ENCODE measurements at places on chromosomes 1 and 21.
A peak's percentile ranks its signal among the peaks of the same experiment; 100 is the strongest.

DNA sequence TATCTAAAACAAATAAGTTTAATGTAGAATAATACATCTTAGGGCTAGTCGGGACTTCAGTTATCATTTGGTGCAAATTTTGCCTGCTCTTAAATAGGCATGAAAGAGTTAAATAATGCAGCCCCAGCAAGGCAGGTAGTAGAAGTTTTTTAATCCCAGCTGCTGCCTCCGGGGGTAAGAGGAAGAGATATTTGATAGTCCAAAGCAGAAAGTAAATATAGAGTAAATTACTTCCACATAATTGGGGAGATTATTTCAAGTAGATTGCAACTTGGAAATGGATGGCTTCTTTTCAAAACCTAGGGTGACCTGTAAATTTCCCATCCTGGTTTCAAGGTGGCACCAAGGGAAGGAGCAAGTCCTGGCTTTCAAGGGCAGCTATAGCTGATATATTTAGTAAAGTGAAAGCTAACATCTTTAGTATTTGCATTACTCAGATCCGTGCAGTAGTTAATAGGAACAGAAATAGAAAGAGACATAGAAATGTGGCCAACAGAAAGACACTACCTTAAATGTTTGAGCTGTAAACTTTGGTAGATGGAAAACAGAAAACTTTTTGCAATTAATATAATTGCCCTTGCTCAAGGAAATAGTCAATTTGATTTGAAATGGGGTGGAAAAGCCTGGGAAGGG is 109.1 kb downstream of the LMO4 start:
- DNase-seq: no peak

GRCh38 chr1:225508538-225509375 is 80.9 kb upstream of the LBR start:
- no peak for DNase-seq

DNA sequence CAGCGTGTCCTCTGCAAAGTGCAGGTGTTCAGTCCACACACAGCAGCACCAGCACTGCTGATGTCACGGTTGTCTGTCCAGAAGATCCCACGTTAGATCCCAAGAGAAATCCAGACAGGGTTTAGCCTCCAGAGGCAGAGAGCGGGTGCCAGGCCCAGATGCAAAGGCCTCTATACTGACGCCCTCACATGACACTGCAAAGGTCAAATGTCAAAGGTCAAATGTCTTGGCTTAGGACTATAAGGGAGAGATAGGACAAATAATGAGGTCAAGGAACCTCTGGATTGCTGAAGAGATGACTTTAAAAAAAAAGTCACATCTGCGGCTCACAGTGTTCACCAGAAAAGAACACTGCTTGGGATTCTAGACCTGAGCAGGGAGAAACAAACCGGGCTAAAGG is 101.5 kb downstream of the COLGALT2 start:
- no peak for DNase-seq

GRCh38 chr1:68149907-68150306 is 82.4 kb downstream of the WLS start:
- no peak for DNase-seq

GRCh38 chr1:9373619-9374018 is 80.9 kb downstream of the SPSB1 start:
- no peak for DNase-seq

GRCh38 chr1:41277371-41277975 is 35.4 kb upstream of the SCMH1 start:
- DNase-seq: no peak

- DNase-seq: no peak
These were observed 15.2 kb downstream of the ITPKB start for GRCh38 chr1:226723657-226724532.

GRCh38 chr1:32753532-32754316 is 51.2 kb upstream of the SYNC start:
- DNase-seq: peak; percentile 64

DNA sequence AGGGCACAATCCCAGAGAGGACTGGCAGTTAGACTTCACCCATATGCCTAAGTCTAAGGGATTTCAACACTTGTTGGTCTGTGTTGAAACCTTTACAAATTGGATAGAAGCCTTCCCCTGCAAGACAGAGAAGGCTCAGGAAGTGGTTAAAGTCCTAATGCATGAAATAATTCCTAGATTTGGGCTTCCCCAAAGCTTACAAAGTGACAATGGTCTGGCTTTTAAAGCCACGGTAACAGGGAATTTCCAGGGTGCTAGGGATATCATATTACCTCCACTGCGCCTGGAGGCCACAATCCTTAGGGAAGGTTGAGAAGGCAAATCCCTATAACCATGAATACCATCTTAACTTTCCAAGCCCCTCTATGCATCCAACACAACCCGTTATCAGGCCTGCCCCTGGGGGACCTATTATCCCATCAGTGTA is 3.3 kb upstream of the FMO4 start:
- no peak for DNase-seq

DNA sequence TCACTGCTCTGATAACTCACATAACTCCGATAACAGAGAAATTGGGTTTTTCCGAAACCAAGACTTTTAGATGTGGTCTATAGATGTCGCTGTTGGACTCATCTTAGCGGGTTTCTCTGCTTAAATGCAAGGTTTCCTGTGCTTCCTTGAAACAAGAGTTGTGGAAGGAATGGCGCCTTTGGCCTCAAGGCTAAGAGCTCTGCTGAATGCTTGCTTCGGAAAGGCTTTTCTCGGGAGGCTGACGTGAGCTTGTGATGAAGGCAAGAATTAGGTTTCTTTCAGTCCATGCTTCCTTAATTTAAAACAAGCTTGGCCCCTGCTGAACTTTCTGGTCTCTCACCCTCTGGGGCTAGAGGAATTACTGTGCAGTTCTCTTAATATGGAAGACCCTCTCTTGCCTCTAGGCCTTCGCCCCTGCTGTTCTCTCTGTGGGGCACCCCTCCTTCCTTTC is 113.5 kb downstream of the MAP3K21 start:
- no peak for DNase-seq

- no peak for DNase-seq
These were observed 249.4 kb upstream of the B3GALT2 start for GRCh38 chr1:193435781-193436180.

DNA sequence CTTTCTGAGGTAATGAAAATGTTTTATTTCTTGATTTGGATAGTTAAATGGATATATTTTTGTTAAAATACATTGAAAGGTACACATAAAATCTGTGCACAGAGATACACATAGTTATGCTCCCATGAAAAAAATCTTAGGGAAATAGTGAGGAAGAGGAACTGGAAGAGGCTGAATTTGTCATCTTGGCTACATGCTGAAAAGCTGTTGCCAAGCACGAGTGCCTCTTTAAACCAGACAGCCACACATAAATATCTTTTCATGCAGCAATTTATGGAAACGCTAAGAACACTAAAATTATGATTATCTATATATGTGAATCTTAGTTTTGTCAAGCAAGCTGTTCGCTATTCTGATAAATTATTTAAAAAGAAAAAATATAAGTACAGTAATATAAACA is 12.8 kb upstream of the ADAR start:
- no peak for DNase-seq

- DNase-seq: no peak
These were observed 40.2 kb upstream of the ZNF496 start for GRCh38 chr1:247371801-247372259.

DNA sequence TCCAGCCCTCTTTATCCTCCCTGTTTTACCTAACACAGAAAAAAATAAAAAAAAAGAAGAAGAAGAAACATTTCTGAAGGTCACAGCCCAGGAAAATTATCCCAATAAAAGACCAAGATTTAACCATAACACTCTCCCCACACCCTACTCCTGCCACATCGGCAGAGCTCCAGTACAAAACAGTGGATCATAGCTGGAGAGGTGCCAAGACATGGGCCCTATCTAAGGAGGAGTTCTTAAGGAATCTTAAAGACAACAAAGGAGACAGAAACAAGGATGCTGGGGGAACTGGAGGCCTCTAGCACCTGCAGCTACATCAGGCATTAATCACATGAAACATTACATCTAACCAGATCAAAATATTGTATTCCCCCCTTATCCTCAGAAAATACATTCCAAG is 432.8 kb downstream of the MATN1 start:
- DNase-seq: no peak

DNA sequence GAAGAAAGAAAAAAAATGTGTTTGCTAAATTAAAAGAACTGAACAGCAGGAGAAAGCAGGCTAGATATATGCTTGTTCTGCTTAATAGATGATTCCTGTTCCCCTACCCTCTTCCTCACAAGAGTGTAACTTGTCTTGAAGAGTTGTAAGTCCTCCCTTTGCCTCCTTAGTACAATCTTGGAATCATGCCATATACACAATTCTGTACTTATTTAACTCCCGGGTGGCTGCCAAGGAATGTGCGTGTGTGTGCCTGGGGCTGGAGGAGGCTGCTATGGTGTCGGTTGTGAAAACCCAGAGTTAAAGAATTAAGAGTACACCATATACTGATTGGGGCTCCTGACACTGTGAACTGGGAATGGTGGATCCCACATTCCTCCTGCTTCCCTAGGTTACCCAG is 194.2 kb downstream of the SIPA1L2 start:
- DNase-seq: no peak

DNA sequence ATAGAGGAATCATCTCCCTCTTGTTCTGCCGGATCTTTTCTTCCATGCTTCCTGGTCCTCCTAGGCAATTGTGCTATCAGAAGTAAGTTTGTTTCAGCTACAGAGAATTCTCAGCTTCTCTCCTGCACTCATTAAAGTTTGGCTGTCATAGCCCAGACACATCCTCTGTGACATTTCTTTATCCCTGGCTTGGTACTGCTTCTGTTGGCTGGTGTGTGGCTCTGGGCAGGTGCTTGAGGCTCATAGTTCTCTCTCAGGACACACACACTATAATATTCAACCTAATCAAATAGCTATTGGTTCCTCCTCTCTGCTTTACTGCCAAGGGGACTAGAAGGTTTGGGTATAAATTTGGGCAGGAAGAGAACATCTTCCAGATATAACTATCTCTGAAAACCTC is 172.1 kb downstream of the ROR1 start:
- no peak for DNase-seq

- DNase-seq: no peak
These were observed 88.4 kb downstream of the PDE4B start for GRCh38 chr1:65881067-65881594.

DNA sequence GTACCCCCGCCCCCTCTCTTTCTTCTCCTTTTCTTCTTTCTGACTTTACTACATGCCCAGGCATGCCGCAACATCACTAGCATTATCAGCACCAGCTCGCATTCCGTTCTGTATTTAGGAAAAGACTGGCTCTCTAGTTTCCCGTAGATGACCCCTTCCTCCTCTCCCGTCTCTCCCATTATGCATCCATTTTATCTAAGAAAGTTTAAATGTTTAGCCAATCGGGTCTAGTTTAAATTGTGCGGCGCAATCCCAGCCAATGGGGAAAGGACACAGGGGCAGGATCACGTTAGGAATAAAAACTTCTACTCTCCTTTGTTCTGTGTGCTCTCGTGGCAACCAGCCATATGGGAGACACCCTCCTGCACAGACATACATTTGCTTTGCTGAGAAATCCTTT is 2.3 kb upstream of the KRTAP10-7 start:
- DNase-seq: no peak

DNA sequence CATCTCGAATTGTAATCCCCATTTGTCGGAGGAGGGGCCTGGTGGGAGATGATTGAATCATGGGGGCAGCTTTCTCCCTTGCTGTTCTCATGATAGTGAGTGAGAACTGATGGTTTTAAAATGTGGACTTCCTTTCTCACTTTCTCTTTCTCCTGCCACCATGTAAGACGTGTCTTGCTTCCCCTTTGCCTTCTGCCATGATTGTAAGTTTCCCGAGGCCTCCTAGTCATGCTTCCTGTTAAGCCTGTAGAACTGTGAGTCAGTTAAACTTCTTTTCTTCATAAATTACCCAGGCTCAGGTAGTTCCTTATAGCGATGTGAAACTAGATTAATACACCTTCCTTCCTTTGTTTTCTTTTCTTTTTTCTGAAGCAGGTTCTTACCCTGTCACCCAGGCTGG is 13.9 kb downstream of the DNAJC6 start:
- no peak for DNase-seq

DNA sequence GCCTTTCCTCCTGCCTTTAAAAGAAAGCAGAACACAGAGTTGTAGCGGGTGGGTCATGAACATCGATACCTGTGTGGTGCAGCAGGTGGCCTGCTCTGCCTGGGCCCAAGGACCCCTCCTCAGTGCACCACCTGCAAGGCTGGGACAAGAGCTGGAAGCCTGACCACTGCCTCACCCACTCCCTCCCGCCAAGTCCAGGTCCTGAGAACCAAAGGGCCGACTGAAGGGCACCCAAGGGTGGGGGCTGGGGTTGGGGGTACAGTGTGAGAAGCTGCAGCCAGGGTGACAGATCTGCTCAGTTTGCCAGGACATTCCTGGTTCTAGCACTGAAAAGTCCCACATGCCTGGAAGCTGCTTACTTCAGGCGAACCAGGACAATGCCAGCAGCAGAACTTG is 36.1 kb downstream of the NTPCR start:
- DNase-seq: no peak

DNA sequence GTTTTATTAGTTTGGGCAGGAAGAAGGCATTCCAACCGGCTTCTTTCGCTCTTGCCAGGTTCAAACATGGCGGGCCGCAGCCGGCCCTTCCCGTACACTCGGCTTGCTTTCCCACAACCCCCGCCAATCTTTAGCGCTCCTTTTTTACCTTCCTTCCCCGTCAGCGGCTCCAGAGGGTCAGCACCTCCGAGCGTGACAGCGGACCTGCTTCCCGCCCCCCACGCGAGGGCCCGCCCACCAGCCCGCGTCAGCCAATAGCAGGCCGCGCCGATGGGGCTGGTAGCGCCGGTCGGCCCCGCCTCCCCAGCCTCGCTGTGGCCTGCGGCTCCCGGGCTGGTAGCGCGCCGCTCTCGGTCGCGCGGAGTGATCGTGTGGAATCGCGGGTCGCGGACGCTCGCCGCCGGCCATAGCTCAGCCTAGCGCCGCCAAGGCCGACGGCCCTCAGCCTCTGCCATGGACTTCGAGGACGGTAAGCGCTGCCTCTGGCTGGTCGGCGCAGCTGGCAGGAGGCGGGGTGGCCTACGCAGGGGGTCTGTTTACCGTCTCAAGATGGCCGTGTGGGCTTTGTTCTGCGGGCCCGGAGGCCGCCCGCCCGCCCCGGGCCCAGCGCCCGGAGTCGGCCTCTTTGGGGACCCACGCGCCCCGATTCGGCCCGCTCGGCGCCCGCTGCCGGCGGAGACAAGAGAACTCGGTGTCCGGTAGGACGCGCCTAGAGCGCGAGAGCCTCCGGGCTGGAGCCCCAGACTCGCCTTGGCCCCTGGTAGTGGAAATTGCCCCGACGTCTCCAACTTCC is at the start of gene ZNF326:
TSS of gene ZNF326 (plus strand) at position 306 of the 793 bp plus-strand sequence. CDS start at position 454, 148 bp downstream.
- peak; percentile 97 for DNase-seq

DNA sequence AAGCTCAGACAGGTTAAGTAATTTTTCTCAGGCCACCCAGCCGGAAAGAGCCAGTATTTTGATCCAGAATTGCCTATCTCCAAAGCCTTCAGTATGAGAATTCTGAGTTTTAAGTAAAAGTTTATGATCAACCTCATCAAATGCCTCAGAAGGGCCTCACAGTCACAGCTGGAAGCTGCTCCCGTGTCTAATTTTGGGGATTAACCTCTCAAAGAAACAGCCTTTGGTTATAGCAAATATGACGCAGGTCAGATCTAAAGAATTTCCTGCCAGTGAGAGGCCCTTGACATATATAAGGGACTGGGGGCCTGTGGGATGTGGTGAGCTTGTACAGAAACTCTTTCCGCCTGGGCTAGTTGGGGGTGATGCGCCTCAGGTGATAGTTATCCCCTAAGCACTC is 2.3 kb downstream of the EXTL1 start:
- no peak for DNase-seq

GRCh38 chr1:53449021-53449420 is 10.2 kb upstream of the DMRTB1 start:
- DNase-seq: no peak

All from left ventricle myocardium inferior (tissue), 1 donor.